Activated CD4-positive, alpha-beta T cell treated with anti-CD3 and anti-CD28 coated beads, Interleukin-2, amount 50 U/mL, for 48 hours (primary cell): ENCODE measurements at places on chromosomes 16 and 17.

DNA sequence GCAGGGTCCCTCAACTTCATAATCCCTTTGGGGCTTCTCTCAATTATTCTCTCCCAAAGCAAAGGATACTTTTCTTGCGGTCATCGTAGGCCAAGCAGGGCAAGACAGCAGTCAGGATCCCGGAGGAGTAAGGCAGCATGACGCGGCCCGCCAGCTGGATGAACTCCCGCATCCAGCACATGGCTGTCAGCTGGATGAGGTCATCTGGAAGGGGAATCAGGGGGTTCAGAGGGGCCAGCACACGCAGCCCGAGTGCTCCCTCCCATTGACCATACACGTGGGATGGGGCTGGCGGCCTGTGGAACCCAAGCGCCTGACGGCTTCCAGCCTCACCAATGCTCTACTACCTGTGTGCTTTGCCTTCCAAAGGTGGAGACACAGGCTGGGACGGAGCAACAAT lies 19.2 kb downstream of the VAC14 start:
- DNase-seq = no peak

DNA sequence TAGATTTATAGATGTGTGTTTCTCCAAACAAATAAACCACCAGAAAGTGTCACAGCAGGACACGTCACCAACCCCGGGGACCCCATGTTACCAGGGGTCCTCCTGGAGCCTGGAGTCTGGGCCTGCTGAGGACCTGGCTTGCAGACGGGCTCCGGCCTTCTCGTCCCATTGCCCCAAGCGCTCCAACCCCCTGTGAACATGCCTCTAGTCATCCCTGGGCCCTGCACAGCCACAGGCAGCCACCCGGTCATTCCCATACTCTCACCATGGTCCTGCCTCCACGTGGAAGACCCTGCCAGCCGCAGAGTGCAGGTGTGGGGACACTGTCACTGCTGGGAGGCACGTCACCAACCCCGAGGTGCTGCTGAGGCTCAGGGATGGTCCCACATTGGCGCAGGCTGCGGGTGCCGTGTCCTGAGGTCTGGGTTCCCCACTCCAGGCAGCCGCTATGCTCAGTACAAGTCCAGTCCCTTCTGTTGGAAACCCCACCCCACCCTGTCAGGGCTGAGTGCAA lies 4.5 kb downstream of the SECTM1 start:
- no peak for DNase-seq

GRCh38 chr17:45006927-45007461 lies 38.9 kb upstream of the C1QL1 start:
- DNase-seq = no peak

DNA sequence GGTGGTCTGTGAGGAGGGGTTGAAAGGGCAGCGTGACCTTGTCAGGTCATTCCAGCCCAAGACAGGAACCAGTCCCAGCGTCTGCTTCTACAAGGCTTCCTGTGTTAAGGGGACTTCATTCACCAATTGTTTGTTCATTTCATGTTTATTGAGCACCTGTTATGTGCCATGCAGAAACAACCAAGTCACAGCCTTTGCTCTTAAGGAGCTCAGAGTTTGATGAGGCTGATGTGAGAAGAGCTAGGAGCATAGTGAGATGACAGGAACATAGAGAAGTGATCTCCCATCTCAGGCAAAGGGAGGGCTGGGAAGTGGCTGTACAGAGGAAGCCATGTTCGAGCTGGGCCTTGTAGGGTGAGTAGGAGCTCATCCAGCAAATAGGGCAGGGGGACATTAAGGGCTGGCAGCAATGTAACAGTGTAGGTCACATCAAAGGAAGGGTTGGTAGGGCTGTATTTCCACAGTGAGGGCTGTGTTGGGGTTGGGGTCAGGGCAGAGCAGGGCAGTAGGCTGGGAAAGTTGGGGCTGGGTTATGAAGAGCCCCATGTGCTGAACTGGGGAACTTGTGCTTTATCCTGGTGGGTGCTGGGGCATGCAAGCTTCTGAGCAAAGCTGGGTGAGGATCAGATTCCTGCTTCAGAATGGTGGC lies 79.8 kb downstream of the ARHGAP23 start:
- no peak for DNase-seq

GRCh38 chr17:51711581-51711980 lies 446.9 kb downstream of the CA10 start:
- no peak for DNase-seq

DNA sequence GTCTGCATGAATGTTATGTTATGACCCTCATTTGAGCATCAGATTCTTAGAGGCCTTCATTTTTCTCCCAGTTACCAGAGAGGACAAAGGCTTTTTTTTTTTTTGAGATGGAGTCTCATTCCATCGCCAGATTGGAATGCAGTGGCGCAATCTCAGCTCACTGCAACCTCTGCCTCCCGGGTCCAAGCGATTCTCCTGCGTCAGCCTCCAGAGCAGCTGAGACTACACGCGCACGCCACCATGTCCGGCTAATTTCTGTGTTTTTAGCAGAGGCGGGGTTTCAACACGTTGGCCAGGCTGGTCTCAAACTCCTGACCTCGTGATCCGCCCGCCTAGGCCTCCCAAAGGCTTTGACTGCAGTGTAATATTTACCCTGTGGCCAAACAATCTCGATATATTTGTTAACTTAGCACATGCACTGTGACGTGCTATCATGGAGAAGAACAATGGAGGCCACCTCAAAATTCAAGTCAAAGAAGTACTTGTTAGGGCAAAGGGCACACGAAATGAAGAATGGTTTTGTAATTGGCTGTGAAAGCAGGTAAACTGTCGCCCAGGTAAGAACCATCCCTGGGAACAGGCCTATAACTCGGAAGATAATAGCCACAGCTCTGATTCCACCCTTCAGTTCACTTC lies 303.4 kb downstream of the SLC39A11 start:
- no peak for DNase-seq

DNA sequence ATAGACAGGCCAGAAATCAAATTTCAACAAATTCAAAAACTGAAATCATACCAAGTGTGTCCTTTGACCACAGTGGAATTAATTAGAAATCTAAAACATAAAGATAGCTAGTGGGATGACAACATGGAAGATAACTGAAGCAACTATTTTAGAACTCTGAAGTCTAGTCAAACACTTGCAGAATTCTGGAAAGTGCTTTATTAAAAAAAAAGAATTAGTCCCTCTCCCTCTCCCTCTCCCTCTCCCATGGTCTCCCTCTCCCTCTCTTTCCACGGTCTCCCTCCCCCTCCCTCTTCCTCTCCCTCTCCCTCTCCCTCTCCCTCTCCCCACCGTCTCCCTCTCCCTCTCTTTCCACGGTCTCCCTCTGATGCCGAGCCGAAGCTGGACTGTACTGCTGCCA lies 6.7 kb upstream of the OR4D1 start:
- no peak for DNase-seq

GRCh38 chr16:23523876-23524385 lies 13.6 kb upstream of the GGA2 start:
- no peak for DNase-seq

DNA sequence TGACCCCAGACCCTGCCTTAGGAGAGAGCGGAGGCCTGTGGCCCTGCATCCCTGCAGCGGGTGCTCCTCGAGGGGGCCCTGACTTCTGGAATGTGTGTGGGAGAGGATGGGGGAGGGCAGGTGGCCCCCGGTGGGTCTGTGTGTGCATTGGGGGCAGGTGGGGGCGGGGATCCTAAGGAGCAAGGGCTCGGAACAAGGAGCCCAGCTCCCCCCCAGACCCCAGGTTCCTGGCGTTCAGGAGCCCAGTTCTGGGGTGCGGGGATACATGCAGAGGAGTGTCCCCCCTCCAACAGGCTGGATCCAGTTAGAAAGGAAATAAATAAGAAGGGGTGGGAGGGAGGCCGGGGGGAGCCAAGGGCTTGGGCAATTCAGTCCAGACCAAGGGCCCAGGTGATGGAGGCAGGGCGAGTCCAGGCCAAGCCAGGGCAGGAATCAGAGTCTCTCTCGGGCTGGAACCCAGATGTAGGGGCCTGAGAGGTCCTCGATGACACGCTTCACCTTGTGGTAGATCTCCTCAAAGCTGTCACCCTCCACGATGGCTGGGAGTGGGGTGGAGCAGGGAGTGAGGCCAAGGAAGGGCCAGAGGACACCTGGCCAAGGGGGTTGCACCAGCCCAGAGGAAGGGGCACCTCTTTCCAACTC lies 11.2 kb upstream of the ASGR1 start:
- DNase-seq = no peak

GRCh38 chr17:66514227-66514806 lies 211.9 kb downstream of the PRKCA start:
- peak; percentile 28 for DNase-seq

- no peak for DNase-seq
These were observed 64.0 kb downstream of the TBC1D16 start for GRCh38 chr17:79971651-79972050.

DNA sequence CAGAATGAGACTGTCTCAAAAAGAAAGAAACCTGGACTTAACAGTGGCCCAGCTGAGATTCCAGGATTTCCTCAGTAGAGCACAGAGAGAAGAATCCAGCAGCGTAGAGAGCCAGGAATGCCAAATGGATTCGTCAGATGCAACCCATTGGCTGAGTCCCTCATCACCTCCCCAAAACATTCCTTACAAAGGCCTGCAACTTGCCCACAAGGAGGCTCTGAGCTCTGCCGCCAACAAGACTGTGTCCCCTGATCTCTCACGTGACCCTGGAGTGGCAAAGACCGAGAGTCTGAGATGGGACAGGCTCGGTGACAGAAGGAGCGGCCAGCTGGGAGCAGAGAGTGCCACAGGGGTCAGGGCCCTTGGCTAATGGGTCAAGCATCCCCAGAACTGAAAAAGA lies 6.9 kb upstream of the CHMP6 start:
- no peak for DNase-seq

- DNase-seq = no peak
These were observed 78.5 kb downstream of the MRC2 start for GRCh38 chr17:62705778-62706597.

GRCh38 chr16:63312346-63312745 lies 1276.1 kb upstream of the CDH8 start:
- no peak for DNase-seq

DNA sequence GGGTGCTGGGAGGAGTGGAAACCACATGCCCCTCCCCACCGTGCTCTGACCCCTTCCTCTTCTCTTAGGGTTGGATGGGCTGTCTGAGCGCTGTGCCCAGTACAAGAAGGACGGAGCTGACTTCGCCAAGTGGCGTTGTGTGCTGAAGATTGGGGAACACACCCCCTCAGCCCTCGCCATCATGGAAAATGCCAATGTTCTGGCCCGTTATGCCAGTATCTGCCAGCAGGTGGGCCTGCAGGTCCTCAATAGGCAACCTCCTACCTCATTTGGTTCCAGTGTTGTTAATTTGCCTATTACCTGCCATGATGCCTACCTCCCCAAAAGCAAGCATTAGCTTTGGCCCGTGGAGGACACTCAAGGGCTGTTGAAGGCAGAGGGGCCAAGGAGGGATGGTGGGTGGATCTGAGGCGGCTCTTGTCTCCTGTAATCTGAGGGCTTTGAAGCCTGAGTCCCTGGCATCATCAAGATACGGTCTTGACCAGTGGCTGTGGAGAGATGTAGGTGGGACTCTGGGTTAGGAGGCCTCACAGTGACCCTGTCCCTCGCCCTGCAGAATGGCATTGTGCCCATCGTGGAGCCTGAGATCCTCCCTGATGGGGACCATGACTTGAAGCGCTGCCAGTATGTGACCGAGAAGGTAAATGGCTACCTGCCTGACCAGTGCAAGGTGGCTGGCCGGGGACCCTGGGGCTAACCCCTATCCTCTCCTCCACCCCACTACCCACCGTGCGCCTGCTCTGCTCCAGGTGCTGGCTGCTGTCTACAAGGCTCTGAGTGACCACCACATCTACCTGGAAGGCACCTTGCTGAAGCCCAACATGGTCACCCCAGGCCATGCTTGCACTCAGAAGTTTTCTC lies 3.4 kb downstream of the ALDOA start:
- peak; percentile 49 for DNase-seq

- no peak for DNase-seq
These were observed 42.4 kb upstream of the ZNF629 start for GRCh38 chr16:30829130-30830071.

GRCh38 chr16:81080233-81080632 lies 3.2 kb upstream of the C16orf46 start:
- no peak for DNase-seq

DNA sequence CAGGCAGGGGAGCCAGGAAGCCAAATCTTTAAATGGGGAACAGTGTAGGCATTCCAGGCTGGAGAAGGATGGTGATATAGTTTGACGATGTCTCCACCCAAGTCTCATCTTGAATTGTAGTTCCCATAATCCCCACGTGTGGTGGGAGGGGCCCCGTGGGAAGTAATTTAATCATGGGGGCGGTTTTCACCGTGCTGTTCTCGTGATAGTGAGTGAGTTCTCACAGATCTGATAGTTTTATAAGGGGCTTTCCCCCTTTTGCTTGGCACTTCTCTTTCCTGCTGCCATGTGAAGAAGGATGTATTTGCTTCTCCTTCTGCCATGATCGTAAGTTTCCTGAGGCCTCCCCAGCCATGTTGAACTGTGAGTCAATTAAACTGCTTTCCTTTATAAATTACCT lies 28.8 kb downstream of the GINS3 start:
- DNase-seq = no peak

- no peak for DNase-seq
These were observed 25.9 kb upstream of the SMURF2 start for GRCh38 chr17:64687961-64688360.

GRCh38 chr17:39999067-39999466 lies 16.2 kb upstream of the CSF3 start:
- no peak for DNase-seq

- DNase-seq = no peak
These were observed 171.5 kb upstream of the MAF start for GRCh38 chr16:79772048-79772447.

DNA sequence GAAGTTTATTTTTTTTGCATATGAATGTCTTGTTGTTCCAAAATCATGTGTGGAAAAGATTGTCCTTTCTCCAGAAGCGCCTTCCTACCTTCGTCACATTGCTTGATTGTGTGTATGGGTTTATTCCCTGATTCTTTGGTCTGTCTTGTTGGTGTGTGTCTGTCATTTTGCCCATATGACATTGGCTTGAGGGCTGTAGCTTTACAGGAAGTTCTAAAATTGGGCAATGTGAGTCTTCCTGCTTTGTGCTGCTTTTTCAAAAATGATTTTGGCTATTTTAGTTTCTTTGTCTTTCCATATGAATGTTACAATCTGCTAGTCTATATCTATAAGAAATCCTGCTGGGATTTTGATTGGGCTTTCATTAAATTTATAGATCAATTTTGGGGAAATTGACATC lies 217.2 kb downstream of the SNX29 start:
- DNase-seq = no peak

GRCh38 chr16:10332241-10332640 lies 53.6 kb upstream of the ATF7IP2 start:
- no peak for DNase-seq

GRCh38 chr17:57939797-57940196 lies 15.4 kb downstream of the CUEDC1 start:
- DNase-seq = no peak

DNA sequence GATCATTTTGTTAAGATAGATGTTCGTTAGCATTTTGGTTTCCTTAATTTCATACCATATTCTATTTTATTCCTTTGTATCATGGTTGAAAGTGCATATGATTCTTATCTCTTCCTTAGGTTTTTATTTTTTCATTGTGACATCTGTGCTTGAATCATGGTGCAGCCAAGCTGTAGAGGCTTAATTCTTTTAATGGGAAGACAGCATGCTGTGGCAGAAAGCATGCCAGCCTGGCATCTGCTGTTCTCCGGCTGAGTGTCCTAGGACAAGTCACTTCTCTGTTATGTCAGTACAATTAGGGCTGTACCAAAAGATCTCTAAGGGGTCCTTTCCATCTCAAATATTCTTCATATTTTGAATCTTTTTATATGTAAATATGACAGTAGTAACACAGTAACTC lies 68.5 kb upstream of the PMFBP1 start:
- DNase-seq = no peak

GRCh38 chr17:20263595-20263994 lies 203.7 kb downstream of the LGALS9B start:
- DNase-seq = no peak

GRCh38 chr16:71870818-71871217 lies 13.2 kb downstream of the ZNF821 start:
- no peak for DNase-seq
